ENCODE measurements at places on chromosomes 4 and X.

GRCh38 chr4:69518102-69518501, 22.4 kb upstream of the UGT2B4 start:
- no peak for DNase-seq

DNA sequence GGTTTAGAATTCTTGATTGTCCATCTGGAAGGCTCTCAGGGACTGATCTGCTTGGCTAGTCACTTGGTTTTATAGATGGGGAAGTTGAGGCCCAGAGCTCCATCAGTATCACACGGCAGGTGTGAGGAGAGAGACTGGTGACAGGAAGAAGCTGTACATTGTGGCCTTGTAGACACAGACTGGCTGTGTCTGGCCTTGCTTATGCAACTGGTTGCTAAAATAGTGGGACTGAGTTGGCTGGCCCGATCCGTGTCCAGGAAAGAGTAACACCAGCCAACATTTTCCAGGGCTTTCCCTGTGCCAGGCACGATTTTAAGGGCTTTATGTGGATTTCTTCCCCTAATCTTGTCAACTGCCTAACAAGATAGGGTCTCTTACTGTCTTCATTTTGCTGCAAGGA, 2.8 kb downstream of the TBC1D14 start:
- DNase-seq: no peak

GRCh38 chr4:98501383-98501782, 157.0 kb downstream of the TSPAN5 start:
- no peak for DNase-seq

- no peak for DNase-seq
Measured at GRCh38 chr4:186584912-186585311, 29.5 kb upstream of the MTNR1A start.

GRCh38 chr4:2248044-2248780, 6.3 kb upstream of the HAUS3 start:
- DNase-seq: peak; percentile 14

- DNase-seq: no peak
Measured at GRCh38 chr4:76657443-76657842, 222.4 kb downstream of the SHROOM3 start.

DNA sequence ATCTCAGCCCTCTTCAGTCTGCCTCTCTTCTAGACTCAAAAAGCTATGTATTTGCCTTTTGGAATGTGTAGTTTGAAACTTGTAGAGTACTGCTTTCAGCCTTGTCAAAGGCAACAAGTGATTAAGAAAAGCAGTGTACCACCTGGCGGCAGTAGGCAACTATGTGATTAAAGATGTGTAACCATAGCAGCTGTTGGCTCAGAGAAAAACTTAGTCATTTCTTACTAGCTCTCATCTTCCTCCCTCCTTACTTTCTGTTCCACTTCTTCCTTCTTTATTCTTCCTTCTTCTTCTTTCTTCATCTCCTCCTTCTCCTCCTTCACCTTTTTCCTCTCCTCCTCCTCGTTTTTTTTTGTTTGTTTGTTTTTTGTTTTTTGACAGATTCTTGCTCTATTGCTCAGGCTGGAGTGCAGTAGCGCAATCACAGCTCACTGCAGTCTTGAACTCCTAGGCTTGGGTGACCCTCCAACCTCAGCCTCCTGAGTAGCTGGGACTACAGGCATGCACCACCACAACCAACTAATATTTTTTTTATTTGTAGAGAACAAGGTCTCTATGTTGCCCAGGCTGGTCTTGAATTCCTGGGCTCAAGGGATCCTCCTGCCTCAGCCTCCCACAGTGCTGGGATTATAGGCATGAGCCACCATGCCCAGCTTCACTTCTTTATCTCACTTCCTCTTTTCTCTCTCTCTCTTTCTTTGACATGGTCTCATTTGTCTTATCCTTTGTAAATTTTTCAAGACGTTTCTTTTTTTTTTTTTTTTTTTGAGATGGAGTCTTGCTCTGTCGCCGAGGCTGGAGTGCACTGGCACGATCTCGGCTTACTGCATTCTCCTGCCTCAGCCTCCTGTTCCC, 32.6 kb downstream of the ABHD18 start:
- DNase-seq: peak; percentile 35
